ENCODE measurements at places on chromosomes 6 and 20.

DNA sequence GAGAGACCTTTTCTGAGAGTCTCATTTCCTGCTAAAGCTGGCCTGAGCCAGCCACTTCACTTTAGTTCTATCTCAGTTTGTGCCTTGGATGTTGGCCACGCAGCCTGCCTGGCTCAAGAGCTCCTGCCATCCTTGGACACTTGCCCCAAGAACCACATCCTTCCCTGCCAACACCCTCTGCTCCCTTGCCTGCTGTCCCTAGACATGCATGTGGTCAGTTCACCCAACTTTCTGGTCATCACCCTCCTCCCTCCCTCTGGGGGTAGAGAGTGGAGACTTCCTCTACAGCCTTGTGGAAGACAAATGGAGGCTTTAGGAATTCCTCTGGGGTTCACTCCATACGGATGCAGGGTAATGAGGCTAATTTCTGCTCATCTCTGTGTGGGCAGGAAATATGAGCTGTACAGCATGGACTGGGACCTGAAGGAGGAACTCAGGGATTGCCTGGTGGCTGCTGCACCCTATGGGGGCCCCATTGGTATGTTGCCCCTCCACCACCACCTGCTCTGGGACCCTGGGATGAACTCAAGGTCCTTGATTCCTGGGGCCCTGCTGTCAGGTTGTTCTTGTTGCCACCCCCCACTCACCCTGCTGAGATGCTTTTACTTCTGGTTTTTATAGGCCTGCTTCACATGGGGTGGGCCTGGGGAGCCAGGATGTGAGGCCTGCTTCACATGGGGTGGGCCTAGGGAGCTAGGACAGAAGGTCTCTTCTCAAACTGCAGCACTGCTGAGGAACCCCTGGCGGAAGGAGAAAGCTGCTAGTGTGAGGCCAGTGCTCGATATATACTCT, 13.8 kb upstream of the PTPRA start:
- DNase-seq: no peak

DNA sequence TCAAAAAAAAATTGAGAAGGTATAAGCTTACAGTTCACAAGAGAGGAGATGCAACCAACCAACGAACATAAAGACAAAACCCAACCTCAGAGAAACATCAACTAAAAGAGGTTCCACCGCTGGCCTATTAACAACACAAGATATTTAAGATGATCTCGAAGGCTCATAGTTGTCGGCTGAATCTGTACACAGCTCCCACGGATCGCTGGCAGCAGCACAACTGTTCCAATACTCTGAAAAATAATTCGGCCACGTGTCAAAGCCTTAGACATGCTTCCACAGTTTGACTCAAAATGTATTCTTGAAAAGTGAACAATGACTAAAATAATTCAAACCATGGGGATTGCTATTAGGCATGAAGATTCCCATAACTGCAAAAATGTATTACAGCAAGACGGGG, 13.7 kb downstream of the EXOC2 start:
- DNase-seq: no peak

DNA sequence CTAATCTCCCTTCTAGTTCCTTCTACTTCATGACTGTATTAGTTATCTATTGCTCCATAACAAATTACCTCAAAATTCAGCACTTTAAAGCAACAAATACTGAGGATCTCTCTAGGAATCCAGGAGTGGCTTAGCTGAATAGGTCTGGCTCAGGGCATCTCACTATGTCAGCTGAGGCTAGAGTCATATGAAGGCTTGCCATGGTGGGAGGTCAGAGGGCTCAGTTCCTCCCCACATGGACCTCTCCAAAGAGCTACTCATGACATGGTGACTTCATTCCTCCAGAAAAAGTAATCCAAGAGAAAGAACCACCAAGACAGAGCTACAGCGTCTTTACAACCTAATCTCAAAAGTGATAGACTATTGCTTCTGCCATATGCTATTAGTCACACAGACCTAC, 70.2 kb upstream of the PRND start:
- DNase-seq: no peak

DNA sequence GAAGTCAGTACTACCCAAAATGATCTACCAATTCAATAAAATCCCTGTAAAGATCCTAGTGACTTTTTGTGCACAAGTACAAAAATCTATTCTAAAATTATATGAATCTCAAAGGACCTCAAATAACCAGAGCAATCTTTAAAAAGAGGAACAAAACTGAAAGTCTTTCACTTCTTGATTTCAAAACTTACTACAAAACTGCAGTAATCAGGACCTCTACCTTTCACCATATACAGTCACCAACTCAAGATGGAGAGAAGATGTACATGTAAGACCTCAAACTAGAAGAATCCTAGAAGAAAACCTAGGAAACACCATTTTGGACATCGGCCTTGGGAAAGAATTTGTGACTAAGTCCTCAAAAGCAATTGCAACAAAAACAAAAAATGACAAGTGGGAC, 109.5 kb upstream of the CD93 start:
- DNase-seq: no peak

- no peak for DNase-seq
These were observed 527 bp downstream of the FBXO30 start for GRCh38 chr6:145814035-145814500.

DNA sequence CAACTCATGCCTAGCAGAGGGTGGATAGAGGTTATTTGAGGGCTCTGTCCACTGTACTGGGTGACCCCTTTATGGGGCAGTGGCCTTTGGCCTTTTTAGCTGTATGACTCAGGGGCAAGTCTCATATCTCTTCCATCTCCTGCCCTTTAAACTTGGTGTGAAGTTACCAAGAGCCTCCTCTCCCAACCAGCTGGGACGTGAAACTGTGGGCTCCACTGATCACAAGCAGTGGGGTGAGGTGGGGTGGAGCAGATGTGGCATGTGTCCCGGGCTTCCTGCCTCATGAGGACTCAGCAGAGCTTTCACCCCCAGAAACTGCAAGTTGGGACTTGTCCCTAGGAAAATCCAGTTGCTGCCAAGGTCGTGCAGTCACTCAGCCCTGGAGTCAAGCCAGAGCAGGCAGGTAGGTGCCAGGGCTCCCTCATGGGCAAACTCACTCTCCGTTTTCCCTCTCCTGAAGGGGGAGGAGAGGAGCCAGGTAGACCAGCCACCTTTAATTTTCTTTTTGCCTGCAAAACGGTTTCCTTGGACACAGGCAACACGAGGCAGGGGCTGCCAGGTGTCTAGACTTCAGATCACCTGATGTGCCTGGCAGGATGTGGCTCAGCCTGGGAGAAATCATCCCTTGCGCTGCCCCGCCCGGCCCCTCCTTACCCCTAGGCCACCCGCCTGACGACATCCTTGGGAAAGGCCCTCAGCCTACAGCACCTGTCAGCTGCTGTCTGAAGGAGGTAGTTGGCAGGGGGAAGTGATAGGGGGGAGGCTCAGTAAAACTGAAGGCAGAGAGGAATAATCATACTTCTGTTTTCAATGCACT, 4.0 kb downstream of the CDKN1A start:
- no peak for DNase-seq

DNA sequence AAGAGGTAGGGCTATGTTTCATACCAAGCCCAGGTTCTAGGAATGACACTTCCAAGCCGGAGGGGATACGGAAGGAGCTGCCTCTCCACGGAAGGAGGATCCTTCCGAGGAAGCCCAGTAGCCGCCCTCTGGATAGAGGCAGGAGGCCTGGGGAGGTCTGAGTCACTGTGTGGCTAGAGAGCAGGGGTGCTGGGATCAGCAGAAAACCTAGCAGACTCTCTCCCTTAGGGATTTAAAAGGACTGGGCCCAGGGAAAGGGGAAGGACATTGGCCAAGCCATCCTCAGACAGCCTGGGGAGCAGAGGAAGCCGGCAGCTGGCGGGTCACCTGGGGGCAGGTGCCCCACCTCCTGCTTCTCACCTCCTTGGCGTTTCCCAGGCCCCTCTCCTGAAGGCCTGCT, 36.6 kb upstream of the NFATC2 start:
- no peak for DNase-seq

DNA sequence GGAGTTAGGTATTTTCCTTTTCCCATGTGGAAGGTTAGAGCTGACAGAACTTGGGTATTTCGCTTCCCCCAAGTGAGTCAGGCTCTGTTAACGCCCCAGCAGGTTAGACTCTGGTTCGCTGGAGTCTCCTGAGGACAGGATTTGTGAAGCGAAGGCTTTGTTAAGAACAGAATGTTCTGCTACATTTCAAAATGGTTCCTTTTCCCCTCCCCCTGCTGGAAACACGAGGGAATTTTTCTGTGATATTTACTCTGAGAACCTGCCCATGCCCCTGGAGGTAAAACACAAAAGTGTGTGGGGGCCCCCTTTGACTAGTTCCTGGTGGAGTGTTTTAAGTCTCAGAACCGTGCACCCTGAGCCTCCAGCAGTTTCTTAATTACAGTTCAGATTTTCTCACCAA, 731.4 kb upstream of the CITED2 start:
- no peak for DNase-seq

DNA sequence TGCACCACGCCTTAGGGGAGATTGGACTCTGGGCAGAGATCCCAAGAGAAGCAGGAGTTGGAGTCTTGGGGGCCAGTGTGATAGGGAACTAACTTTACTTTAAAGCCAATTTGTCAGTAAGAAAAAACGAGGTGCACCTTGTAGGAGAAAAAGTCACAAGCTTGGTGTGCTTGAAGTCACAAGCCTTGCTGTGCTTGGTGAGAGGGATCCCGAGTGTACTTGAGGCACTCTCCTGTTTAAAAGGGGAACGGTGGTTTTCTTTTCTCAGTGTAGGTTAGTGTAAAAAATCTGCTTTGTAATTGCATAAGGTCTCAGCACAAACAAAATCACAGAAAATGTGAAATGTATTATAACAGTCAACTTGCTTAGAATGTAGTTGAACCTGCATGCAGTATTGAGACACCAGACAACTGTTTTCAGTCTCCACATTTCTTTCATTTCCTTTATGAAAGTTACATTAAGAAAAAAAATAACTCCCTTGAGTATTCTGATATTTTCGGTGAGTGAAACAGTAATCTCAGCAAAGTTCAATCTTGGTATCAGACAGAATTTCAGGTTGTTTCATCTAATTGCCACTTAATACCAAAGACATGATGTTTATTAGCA, 111.1 kb upstream of the DUSP22 start:
- no peak for DNase-seq

- DNase-seq: no peak
These were observed 68.8 kb downstream of the CDC5L start for GRCh38 chr6:44456070-44456965.

GRCh38 chr6:104579310-104579863, 280.3 kb downstream of the HACE1 start:
- no peak for DNase-seq
